ENCODE measurements at places on chromosomes 1 and 21. TPM values are rescaled to one million over a fixed set of nuclear protein-coding genes. Genes with fewer than 3 reads are reported as not detected.

DNA sequence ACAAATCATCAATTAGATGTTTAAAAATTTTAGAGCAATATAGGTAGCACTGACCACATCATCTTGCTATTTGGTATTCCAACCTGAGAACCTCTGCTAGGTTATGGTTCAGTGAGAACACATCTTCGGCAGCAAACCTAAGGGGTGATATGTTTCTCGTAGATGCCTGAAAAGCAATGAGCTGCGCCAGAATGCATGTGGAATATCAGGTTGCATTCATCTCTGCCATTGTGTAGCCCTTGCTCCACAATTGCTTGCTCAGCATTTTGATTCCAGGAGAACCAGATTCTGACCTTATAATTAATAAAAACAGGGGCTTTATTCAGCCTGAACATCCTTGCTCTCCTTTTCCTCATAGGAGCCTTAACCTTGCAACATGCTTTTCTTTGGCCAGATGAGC is 408.1 kb downstream of the USH2A start:
- H3K36me3 ChIP-seq: no peaks in the 10 kb centered on the region
- H3K27me3 ChIP-seq: no peaks in the 10 kb centered on the region

DNA sequence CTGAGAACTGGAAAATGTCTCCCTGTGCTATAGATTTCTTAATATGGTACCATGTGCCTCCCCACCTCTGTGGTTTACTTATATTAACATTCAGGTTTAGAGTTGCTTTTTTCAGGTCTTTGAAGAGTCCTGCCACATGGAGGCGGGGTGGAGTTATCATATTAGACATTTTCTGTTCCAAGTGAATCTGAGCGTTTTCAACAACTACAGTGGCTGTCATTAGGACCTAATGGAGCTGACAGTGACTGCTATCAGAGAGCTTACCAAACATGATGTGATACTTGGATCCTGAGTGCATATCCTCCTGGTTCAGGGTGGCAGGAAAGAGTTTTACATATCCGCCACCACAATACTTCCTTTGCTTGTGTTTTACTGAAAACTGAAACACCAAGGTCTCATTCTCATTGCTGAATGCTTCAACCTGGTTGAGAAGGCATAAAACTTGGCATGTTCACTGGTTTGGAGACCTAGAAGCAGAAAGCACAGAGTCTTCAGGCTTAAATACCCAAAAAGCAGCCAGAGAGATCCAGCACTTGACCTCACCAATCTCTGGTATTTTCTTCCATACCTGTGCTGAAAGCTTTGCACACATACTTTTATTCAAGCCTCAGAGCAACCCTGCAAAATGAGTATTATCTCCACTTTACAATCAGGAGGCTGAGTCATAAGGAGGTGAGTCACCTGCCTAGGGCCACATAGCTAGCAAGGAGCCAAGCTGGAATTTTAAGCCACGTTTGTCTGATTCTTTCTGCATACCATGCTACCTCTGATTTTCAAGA is 47.4 kb upstream of the OSBPL9 start:
- H3K27me3 ChIP-seq: no peaks in the 10 kb centered on the region
- H3K36me3 ChIP-seq: no peaks in the 10 kb centered on the region
- peaks cover 42% of the 10 kb centered on the region for H3K4me1 ChIP-seq

- no peaks in the 10 kb centered on the region for H3K36me3 ChIP-seq
- H3K27me3 ChIP-seq: no peaks in the 10 kb centered on the region
- DNase-seq: no peak
- H3K4me3 ChIP-seq: no peak overlapping the region
Observed at GRCh38 chr1:81455481-81455880, 345.3 kb upstream of the ADGRL2 start.

GRCh38 chr1:231139659-231140654 is 21.9 kb upstream of the TRIM67 start:
- no peak for DNase-seq
- no peaks in the 10 kb centered on the region for H3K36me3 ChIP-seq
- no peak overlapping the region for H3K4me3 ChIP-seq
- H3K4me1 ChIP-seq: peaks cover 9% of the 10 kb centered on the region
- no peaks in the 10 kb centered on the region for H3K27me3 ChIP-seq

- H3K36me3 ChIP-seq: no peaks in the 10 kb centered on the region
- no peak for DNase-seq
- H3K27ac ChIP-seq: no peak overlapping the region
- H3K4me1 ChIP-seq: no peaks in the 10 kb centered on the region
- H3K27me3 ChIP-seq: no peaks in the 10 kb centered on the region
- no peak overlapping the region for H3K4me3 ChIP-seq
Observed at GRCh38 chr21:24628046-24628445, 979.2 kb downstream of the MRPL39 start.

Gene CFHR4
- total RNA-seq: not detected

GRCh38 chr21:32641710-32642698 is 29.8 kb upstream of the CFAP298 start:
- no peak for DNase-seq
- no peaks in the 10 kb centered on the region for H3K27me3 ChIP-seq
- no peaks in the 10 kb centered on the region for H3K4me1 ChIP-seq

Gene CGN
- total RNA-seq: not detected

DNA sequence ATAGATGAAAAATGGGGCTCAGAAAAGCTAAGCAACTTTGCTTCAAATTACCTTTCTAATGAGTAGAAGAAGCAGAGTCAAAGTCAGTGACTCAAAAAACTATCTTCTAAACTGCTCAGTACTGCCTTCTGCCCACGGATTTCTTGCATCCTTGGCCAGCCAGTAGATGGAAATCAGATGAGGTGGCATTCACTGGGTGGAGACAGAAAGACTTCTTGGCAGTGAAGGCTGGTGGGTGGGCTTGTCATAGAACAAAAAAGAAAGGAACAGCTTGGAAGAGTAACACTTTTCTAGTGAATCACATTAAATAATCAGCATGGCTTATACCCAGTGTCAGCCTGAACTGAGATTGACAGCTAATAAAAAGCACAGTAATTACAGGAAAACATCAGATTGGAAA is 170.7 kb downstream of the ST6GALNAC5 start:
- no peaks in the 10 kb centered on the region for H3K4me1 ChIP-seq
- DNase-seq: no peak
- no peaks in the 10 kb centered on the region for H3K36me3 ChIP-seq
- no peak overlapping the region for H3K4me3 ChIP-seq
- no peaks in the 10 kb centered on the region for H3K27me3 ChIP-seq

Gene SLC16A4
- total RNA-seq: 4.7 TPM

- peaks cover 64% of the 10 kb centered on the region for H3K4me1 ChIP-seq
- no peak for DNase-seq
- no peak overlapping the region for H3K27ac ChIP-seq
- H3K4me3 ChIP-seq: no peak overlapping the region
- H3K27me3 ChIP-seq: no peaks in the 10 kb centered on the region
Observed at GRCh38 chr1:1841575-1841995, 49.3 kb downstream of the GNB1 start.

DNA sequence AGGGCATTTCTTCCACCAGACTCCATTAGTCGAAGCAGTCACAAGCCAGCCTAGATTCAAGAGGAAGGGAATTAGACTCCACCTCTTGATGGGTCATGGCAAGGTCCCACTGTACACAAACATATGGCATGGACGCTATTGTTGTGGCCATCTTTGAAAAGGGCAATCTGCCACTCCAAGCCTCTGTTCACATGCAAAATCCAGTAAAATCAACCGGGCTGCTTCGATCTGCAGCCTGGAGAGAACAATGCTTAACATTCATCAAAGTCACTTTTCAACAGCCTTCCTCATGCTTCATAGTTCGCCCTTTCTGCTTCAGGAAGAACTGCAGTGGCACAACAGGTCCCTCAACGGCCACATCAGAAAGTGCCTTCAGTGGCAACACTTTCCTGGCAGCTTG is 28.0 kb upstream of the GJB5 start:
- no peak overlapping the region for H3K27ac ChIP-seq
- no peaks in the 10 kb centered on the region for H3K36me3 ChIP-seq
- no peak overlapping the region for H3K4me3 ChIP-seq
- no peak for DNase-seq
- H3K27me3 ChIP-seq: no peaks in the 10 kb centered on the region

- H3K27me3 ChIP-seq: no peaks in the 10 kb centered on the region
- no peak for DNase-seq
- no peak overlapping the region for H3K4me3 ChIP-seq
- H3K27ac ChIP-seq: no peak overlapping the region
- no peaks in the 10 kb centered on the region for H3K36me3 ChIP-seq
Observed at GRCh38 chr1:61121631-61122030, 39.3 kb downstream of the NFIA start.

DNA sequence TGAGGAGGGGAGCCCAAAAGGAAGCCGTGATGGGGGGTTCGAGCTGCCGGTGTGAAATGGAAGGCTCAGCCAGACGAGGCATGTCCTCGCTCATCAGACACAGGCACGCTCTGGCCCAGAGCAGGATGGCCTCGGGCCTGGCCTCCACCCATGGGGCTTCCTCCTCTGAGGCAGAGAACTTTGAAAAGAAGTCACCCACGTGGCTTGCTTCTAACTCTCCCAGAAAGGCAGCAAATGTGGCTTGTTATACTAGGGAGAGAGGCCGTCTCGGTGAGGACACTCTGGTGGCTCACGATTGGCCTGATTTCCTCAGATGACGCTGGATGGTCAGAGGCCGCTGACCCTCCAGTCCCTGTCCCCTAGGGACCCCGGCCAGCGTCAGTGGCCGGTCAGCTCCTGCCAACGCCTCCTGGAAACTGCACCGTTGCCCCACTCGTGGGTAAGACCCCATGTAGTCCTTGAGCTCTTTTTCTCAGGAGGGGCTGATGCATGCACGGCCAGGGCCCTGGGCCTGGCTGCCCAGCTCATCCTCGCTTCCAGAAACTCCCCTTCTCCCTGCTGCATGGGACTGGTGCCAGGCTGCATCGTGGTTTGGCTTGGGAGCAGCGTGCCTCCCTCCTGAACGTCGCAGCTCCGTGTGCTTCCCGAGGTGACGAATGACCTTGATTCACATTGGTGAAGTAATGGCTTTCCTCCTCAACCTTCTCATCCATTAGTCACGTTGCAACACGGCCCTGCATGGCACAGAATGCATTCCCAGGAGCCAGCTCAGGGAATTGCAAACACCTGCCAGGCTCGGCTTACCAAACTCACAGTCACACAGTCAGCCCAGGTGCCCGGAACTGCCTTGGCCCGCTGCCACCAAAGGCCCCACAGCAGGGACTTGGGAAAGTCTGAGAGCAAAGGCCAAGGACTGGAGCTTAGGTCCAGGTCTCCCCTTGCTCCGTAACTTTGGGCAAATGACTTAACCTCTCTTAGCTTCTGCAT is 58.8 kb downstream of the TOMM20 start:
- H3K27ac ChIP-seq: no peak overlapping the region
- H3K27me3 ChIP-seq: no peaks in the 10 kb centered on the region
- H3K4me1 ChIP-seq: peaks cover 9% of the 10 kb centered on the region
- H3K4me3 ChIP-seq: no peak overlapping the region
- H3K36me3 ChIP-seq: no peaks in the 10 kb centered on the region

Gene B4GALT2
- 13.2 TPM for total RNA-seq

DNA sequence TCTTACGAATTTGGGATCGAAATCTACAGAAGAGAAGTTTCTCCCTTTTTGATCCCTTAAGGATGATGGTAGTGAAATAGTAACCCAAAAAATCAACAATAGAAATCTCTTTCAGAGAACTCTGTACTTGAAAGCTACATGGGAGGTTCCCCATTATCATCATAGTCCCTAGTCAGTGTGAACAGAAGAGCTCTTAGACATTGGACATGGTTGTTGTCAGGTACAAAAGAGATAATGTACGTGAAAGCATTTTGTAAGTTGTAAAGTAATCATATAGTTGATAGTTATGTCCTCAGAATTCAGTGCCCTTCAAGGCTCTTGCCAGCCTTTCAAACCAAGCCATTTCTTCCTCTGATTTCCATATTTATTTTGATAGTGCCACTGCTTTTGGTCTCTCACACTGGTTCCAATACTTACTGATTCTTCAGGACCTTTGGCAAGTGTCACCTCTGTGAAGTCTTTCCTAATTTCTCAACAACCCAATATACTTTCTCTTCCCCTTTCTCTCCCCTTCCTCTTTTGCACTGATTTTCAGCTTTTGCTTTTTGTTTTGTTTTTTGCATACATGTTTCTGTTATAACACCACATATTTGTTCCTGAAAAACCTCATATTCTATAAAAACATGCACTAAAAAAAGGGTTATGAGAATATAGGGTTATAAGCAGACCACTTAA is 22.4 kb downstream of the VPS45 start:
- peak overlapping the region; percentile 74 for H3K27ac ChIP-seq
- no peak for DNase-seq
- H3K4me1 ChIP-seq: peaks cover 19% of the 10 kb centered on the region
- H3K36me3 ChIP-seq: peaks cover 20% of the 10 kb centered on the region
- H3K27me3 ChIP-seq: no peaks in the 10 kb centered on the region

GRCh38 chr21:44051462-44051941 is 39.4 kb downstream of the TRAPPC10 start:
- peaks cover 70% of the 10 kb centered on the region for H3K4me1 ChIP-seq
- no peak overlapping the region for H3K4me3 ChIP-seq
- peak overlapping the region; percentile 83 for H3K27ac ChIP-seq
- DNase-seq: peak; percentile 86
- H3K27me3 ChIP-seq: no peaks in the 10 kb centered on the region

DNA sequence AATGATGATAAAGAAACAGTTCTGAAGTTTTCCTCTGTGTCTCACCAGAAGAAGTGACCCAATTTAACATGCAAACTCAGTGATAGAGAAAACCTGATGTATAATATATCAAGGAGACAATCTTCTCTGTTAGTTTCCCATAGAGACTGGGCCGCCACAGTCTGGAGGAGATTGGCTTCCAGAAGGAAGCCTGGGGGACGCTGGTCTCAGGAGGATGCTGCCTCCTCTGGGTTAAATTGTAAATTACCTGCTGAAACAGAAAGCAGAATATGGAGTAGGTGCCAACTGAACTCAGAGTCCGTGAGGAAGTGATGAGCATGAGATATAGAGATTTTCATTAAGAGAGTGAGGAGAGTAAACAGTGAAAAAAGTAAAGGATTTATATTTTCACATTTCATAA is 15.8 kb downstream of the OR14I1 start:
- H3K4me3 ChIP-seq: no peak overlapping the region
- H3K27me3 ChIP-seq: no peaks in the 10 kb centered on the region
- H3K4me1 ChIP-seq: no peaks in the 10 kb centered on the region
- no peak for DNase-seq

DNA sequence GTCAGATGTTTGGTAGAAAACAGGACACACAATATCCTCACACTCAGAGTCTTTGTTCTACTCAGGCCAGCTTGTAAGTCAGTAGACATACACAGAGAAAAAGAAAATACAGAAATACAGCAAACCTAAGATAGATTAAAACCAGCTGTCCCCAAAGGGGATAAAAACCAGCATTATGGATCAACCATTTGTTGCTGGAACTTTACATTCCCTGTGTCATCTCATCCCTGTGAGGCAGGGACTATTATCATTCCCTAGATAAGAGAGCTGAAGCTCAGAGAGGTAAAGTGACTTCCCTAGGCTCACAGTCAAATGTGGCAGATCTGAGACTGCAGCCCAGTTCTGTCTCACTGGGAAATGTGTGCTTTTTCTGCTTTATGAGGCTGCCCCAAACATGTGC is 80.7 kb downstream of the DMRTA2 start:
- no peak overlapping the region for H3K4me3 ChIP-seq
- no peak for DNase-seq
- H3K27ac ChIP-seq: no peak overlapping the region
- H3K4me1 ChIP-seq: no peaks in the 10 kb centered on the region

- no peaks in the 10 kb centered on the region for H3K36me3 ChIP-seq
- no peak overlapping the region for H3K27ac ChIP-seq
- H3K4me1 ChIP-seq: no peaks in the 10 kb centered on the region
- no peak for DNase-seq
Observed at GRCh38 chr21:38039841-38040240, 123.6 kb upstream of the KCNJ6 start.

- H3K27ac ChIP-seq: peak overlapping the region; percentile 55
- peaks cover 15% of the 10 kb centered on the region for H3K4me1 ChIP-seq
- no peak for DNase-seq
- H3K36me3 ChIP-seq: no peaks in the 10 kb centered on the region
- no peaks in the 10 kb centered on the region for H3K27me3 ChIP-seq
Observed at GRCh38 chr1:228478912-228479711, 8.1 kb upstream of the RNF187 start.

Gene PCNX2
- 20.2 TPM for total RNA-seq
